ENCODE measurements at places on chromosomes 3 and 15.

DNA sequence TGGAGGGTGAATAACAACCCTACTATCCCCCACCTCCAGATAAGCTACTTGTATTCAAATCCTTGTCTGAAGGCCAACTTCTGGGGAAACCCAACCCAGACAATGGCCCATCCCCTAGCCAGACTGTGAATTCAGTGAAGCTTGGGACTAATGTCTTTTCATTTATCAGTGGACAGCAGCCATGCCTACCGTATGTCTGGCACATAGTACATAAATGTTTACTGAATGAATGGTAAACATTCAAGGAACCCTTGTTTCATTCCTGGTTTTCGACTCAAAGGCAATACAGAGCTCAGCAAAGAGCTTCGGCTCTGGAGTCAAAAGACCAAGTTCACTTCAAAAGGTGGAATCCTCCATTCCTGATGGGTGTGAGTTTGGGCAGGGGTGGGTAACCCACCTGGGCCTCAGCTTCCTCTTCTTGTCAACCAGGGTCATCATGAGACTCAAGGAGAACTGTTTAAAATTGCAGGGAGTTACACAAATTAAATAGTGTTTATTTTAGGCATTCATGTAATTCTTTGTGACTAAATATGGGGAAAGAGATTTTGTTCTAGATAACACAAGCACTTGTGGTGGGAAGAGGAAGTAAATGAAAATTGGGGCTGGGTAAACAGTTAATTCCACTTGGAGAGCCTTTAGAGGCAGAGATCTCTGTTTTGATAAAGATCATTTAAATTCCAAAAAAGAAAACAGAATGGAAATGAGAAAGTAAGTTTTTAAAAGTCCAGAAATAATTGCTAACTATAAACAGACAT is 303.7 kb upstream of the WNT5A start:
- DNase-seq: no peak

DNA sequence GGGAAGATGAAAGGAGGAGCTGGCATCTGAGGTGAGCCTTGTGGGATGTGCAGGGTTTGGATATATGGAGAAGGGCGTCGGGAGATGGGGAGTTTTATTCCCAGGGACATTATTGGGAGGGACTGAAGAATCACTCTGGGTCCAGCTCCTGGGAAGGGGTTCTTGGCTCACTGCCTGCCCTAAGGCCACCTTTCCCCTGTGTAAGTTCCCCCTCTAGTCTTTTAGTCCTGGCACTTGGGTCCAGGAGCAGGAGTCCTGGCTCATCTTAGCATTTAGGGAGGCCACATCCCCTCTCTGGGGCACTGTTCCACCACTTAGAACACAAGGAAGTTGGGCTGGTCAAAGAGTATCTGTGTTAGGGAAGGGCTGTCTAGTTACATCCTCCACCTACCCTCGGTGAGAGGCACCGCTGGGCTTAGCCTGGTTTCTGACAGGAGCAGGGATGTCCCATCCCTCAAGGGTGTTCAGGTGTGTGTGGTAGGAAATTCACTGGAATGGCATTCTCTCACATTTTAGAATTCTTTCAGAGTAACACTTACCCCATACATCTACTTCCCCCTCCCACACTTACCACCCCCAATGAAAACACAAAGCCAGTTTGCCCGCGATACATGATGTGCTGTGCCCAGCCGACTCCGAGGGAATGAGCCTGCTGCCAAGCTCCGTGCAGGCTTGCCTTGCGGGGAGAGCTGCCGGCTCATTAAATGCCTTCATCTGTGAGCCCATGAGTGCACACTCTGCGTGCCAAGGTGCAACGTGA is 86.7 kb downstream of the FAM43A start:
- no peak for DNase-seq

- no peak for DNase-seq
Measured at GRCh38 chr3:75272691-75273090, 391.4 kb upstream of the FRG2C start.

DNA sequence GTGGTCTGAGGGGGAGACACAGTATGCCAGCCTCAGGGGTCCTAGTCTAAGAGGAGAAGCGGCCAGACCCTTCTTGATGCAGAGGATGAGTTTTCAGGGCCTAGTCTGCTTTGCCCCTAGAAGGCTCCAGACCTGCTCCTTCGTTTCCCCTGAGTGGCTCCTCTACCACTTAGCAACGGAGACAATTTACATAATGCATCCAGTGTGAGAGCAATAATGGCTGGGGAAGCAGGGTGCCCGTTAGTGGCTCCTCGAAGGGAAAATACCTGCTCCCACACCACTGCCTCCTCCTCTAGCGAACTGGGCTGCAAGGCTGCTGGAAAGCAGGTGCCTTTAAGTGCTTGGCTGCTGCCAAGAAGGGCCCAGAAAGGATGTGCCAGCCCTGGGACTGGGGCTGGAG is 38.9 kb downstream of the CACNA2D2 start:
- no peak for DNase-seq

DNA sequence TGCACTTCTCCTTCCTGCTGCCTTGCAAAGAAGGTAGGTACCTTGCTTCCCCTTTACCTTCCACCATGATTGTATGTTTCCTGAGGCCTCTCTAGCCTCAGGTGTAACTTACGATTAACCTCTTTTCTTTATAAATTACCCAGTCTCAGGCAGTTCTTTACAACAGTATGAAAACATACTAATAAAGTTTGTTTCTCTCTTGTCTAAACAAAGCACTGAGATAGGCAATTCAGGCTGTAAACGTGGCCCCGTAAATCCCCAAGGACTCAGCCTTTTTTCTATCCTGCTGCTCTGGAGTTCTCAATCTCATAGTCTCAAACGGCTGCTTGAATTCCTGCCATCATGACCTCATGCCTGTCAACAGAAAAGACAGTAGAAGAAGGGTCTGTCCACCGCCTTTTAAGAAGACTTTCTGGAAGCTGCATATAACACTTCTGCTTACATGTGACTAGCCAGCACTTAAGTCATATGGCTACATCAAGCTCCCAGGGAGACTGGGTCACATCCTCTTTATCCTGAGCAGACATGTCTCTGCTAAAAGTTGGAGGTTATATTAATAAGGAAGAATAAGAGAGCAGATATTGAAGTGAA is 257.8 kb downstream of the EBLN2 start:
- DNase-seq: no peak

GRCh38 chr15:90360746-90361145 is 8.7 kb downstream of the ZNF774 start:
- no peak for DNase-seq

DNA sequence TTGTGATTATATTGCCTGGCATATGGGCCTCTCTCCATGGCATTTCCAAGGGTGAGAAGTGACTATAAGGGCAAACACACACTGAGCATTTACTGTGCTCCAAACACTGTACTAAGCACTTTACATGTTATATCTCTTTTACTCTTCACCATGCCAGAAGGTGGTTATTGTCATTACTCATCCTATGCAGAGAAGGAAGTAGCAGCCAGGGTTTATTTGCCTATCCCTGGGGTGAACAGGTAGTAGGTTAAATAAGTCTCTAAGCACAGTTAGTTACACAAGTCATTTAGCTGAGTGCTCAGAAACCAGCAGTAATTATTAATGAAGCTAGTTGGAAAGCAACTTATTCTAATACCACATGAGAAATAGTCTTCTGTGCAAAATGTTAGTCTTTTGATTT is 109.9 kb upstream of the SYNPR start:
- no peak for DNase-seq

GRCh38 chr3:194870394-194871110 is 184.9 kb downstream of the FAM43A start:
- DNase-seq: no peak

- no peak for DNase-seq
Measured at GRCh38 chr3:49720855-49721595, 1.5 kb upstream of the AMIGO3 start.

- DNase-seq: no peak
Measured at GRCh38 chr15:50484781-50485180, 60.6 kb downstream of the USP8 start.

DNA sequence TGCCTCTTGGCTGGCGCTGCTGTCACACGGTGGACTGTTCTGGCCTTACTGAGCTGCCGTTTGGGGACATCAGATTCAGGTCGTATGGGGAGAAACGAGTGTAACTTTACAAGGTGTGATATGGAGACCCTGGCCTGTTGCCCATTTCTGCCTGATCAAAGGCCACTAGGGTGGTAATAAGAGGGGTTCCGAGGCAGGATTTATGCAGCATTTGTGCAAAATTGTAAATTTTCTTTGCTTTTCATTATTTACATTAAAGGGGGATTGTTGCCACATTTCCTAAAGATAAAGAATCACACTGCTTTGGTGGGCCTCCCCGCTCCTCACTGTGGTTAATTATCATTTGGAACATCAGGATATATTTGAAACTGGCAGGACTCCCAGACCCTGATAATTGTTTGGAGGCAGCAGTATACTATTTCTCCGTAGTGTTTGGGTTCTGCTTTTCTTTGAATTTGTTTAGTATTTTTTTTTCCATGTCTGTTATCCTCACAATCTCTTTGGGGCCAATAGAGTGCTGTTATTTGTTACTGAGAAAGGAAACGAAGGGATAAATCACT is 891 bp downstream of the NXPE3 start:
- no peak for DNase-seq

DNA sequence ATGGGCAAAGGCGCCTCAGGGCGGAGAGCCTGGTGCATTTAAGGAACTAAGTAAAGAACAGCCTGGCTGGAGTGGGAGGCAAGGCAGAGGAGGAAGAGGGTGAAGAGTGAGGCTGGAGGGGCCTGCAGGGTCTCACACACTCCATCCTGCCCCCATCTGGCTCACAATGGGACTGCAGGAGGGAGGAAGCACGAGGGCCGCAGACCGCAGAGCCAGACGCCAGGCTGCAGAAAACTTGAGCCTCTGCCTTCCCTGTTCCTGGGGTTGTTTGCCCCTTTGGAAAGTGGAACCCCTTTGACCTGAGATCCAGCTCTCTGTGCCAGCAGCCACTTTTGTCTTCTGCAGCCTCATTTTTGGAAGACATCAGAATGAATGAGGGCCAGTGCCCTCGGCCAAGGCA is 138.0 kb downstream of the SRGAP3 start:
- DNase-seq: no peak

- no peak for DNase-seq
Measured at GRCh38 chr15:70251246-70251990, 153.7 kb upstream of the TLE3 start.

- DNase-seq: no peak
Measured at GRCh38 chr3:46884929-46885328, 7.4 kb downstream of the PTH1R start.

DNA sequence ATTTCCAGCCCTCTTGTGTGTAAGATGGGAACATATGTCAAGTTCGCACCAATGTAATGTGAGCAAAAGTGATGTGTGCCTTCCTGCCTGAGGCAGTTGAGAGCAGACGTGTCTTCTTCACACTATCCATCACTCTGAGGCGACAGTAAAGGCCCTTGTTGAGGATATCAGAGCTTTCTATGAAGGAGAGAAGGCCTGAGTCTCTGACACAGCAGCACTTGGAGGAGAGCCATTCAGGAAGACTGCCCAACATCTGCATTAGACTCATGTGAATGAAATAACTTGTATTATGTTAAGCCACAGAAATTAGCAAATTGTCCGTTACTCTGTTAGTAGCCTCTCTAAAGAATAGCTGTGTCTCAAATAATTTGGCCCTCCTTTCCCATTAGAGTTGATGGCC is 108.8 kb upstream of the CCDC54 start:
- no peak for DNase-seq

DNA sequence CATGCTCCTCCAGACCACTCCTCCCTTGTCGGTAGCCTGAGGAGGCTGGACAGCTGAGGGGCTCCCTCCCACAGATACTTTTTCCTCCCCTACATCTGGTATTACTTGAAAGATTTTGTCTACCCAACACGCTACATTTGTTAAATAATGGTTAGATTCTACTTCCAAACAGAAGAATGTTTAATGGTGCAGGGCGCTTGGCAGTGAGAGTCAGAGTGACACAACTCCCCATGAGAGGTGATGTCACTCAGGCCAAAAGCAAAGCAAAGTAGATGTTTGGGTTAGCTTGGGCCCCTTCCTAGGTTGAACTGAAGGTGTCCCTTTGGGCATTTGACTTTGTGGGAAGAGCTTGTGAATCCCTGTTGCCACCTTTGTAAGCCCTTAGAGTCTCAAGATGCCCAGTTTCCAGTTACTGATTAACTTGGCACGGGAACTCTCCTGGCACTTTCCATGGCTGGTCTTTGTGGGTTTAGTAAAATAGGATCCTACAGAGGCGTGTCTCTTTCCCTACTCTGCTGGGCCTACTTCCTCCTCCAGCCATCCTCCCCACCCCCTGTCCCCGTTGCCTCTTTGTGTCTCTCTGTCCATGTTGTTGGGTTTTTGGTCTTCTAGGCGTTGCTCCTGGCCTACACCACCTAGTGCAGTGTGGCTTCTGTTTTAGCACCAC is 5.6 kb downstream of the LIMD1 start:
- no peak for DNase-seq

All from activated CD4-positive, alpha-beta T cell treated with anti-CD3 and anti-CD28 coated beads for 24 hours (primary cell).